ENCODE measurements at places on chromosomes 1 and 21. TPM values are rescaled to one million over a fixed set of nuclear protein-coding genes. Genes with fewer than 3 reads are reported as not detected.

DNA sequence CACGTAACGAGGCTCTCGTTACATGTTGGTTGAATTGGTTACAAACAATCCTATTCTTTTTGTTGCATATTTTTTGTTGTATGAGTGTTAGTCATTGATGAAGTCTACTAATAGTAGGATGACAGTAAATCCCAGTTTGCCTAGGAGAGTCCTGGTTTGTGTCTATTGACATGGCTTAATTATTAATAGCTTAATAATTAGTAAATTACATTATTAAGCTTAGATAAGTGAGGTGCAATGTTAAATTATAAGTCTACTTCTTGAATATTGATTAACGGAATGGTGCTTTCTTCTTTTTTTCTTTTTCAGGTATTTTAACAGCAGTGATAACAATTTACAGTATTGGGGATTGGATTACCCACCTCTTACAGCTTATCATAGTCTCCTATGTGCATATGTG, 34.5 kb downstream of the ALG6 start:
- DNase-seq = no peak

DNA sequence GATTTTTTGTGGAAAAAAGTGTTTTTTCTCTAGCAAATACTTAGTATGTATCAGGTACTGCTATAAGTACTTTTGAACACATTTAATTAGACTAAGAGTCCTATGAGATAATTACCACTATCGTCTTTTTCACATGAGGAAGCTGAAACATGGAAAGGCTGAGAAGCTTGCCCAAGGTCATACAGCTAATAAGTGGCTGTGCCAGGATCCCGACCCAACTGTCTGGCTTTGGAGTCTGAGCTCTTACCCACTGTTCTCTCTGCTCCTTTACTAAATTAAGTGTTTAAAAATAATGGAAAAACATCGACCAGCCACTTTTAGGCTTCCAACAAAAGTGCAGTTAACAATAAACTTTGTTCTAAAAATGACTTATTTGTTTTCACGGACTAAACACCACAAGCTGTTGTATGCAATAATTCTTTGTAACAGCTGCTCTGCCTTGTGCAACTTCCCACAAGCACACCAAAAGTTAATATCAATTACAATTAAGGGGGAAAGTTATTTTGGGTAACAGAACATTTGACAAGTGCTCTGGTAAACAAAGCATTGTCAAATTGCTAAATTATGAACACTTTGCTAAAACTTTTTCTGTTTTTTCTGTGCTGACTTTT, 75.7 kb downstream of the CRB1 start:
- DNase-seq = no peak

DNA sequence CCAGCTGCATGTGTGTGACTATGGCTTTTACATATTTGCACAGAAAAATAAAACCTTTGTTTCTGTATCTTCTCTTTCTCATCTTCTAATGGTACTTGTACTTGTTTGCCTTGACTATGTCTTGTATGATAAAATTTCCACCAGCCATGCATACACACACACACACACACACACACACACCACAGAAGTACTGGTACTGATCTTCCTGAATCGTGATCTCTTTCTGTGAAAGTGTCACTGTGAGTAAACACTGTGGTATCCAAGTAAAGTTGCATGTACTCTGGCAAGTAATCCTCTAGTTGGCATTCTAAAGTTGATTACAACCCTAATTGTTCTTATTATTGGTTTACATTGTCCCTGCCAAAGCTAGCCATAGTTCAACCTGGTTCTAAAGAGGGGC, 176.7 kb downstream of the CRB1 start:
- no peak for DNase-seq

- no peak for DNase-seq
These were observed 3.4 kb upstream of the CMPK1 start for GRCh38 chr1:47330212-47330611.

- DNase-seq = peak; percentile 2
These were observed 71.6 kb upstream of the GREM2 start for GRCh38 chr1:240683576-240683975.

- DNase-seq = peak; percentile 98
These were observed 14.0 kb downstream of the COL16A1 start for GRCh38 chr1:31689854-31690253.

DNA sequence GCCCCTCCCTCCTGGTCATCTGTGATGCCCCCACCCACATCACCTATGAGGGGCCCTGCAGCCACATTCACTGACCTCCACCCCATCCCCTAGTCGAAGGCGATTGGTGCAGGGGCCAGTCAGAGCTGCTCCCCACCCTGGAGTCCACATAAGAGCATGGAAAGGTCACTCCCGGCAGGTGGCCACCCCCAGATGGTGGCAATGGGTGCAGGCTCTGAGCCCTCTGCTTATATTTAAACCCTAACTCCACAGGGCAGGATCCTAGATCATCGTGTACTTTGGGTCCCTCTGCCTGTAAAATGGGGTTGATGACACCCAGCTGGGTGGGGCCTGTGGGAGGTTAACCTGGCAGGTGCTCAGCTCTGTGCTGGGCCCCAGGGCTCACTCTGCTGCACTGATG, 186.8 kb upstream of the C1orf174 start:
- no peak for DNase-seq

The NR1I3 gene
- not detected for total RNA-seq

The KLF17 gene
- total RNA-seq = 1.2 TPM

The DENND2C gene
- total RNA-seq = 0.29 TPM

All from RPMI7951 (cell line).